ENCODE measurements at places on chromosomes 12 and 14.

DNA sequence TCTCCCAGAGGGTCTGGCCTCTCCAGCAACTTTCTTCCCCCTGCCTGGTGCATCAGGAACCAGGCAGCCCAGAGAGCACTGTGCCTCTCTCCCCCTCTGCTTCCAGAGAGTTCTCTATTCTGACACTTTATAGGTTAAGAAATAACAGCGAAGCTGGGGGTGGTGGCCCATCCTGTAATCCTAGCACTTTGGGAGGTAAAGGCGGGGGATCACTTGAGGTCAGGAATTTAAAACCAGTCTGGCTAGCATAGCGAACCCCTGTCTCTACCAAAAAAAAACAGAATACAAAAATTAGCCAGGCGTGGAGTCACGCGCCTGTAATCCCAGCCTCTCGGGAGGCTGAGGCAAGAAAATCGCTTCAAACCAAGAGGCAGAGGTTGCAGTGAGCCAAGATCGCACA lies 58.3 kb downstream of the ESRRB start:
- no peak for DNase-seq

DNA sequence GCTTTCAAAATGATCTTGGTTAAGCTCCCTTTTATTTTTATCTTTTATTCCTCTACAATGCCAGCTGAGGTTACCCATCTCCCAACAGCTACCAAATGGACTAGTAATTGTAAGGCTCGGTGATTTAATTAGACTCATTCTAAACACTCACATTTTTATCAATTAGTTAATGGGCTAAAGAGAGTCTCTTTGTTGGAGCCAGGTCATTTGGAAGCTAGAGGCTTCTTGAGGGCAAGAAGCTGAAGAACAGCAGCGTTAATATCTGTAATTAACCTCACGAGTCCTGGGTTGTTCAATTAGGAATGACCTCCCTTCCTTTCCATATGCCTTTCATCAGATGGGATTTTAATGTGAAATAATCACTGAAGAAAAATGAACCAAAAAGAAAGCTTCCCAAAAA lies 56.9 kb downstream of the OTX2 start:
- no peak for DNase-seq

DNA sequence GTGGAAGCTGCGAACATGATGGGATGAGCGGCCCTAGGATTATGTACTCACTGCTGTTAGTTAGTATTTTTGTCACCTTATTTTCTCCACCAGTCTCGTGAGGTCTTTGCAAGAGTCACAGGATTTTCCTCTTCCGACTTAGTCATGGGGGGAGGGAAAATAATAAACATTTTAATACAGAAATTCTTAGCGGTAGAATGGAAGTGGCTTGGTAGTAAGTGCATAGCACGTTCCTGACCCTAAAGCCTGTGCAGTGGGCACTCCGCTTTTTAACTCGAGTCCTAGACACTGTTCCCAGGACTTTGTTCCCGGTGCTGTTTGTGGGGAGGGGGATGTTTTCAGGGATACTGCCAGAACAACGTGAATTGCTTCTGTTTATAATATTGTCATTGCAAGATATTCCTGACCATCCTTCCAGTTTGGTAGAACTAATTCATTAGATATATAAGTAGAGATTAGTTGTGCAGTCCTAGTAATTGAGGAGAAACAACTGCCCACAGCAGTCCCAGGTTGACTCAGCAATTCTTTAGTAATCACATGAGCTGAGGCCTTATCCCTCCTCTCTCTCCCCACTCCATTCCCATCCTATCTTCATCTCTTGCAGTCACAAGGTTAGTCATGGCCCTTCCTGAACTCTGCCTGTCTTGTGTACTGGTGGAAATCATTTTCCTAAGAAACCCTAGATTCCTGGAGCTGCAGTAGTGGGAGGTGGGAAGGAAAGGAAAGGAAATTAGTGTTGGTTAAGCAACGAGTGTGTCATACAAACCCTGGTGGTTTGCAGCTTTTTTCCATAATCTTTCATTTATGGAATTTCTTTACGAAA lies 799 bp downstream of the SLC38A6 start:
- no peak for DNase-seq

DNA sequence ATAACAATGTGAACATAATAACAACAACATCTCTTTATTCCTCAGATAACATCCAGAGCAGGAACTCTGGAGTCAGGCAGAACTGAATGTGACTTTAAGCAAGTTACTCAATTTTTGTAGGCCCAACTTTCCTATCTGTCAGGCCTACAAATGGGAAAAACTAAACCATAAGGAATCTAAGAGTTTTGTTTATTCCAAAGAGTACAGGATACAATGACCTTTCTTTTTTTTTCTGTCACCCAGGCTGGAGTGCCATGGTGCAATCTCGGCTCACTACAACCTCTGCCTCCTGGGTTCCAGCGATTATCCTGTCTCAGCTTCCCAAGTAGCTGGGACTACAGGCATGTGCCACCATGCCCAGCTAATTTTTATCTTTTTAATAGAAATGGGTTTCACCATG lies 9.4 kb downstream of the LPCAT3 start:
- no peak for DNase-seq

GRCh38 chr14:85195872-85196477 lies 334.0 kb upstream of the FLRT2 start:
- DNase-seq, result no peak

DNA sequence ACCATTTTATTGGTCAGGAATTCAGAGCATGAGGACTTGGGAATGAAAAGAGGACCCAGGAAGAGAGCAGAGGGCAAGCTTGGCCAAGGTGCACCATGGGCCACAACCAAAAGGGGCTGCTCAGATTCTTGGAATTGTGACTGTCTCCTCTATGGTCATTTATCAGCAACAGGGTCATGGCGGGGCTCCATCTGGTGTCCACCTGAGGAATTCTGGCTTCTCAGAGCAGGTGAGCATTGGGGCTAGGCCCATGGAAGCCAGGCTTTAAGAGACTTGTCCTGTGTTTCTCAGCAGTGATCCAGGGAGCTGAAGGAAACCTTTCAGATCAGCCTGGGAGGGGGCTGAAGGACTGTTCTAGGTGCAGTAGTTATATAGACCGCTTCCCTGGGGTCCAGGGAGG lies 2.6 kb upstream of the RIN3 start:
- no peak for DNase-seq

DNA sequence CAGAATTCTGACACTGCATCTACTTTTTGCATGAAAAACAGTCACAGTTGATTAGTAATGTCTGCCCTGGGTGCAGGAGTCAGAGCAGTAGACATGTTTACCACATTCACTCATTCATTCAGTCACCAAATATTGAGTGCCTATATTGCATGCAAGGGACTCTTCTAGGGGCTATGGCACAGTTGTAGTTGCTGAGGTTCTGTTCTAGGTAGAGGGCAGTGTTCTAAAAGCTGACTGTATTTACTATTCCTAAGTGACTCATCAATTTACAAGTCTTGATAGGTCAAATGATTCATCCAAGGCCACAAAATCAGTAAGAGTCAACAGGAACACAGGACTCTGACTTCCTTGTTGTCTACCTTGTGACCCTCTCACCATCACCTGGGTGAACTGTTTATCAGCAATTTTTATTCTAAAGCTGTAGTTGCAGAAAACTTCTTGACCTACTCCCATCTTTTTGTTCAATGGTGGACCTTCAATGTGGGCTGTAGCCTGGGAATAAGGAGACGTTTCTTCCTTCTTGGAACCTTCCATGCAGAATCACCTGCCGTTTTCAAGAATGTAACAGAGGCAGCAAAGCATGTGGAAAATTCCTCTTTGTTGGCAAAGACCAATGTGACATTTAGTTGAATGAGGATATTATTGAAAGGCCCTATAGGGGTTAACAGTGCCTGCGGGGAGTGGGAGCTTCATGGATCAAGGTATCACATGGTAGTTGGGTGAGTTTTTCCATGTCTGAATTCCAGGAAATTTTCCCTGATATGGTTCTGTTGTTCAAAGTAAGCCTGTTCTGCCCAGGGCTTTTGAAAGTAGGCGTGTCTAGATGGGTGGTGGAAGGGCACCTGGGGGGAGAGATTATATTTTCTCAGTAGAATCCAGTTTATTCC lies 223.2 kb downstream of the KTN1 start:
- DNase-seq, result no peak

DNA sequence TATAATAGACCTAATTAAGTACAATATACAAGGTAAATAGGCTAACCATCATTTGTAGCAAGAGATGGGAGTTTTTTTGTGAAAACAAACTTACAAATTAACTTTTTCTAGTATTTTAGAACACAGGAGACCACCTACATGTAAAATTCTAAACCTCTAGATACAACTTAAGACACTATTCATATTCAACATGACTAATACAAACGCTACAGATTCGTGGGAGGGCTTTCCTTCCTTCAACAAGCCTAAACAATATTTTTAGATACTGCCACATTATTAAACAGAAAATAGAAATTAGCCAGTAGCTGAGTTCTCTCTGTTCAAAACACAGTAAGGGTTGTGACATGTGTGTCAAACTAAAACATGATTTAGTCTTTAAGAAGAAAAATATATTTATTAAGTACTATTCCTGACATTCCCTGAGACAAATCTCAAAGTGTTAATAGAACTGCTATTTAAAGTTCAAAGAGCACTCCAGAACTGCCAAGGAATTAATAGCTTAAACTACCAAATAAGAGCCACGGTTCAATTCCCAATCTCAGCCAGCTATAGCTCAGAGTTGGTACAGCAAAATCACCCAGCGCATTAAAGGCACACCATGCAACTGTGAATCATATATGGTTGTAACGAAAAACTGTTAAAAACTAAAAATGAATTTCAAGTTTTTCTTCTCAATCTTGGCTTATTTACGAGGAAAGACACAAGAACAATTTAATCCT lies 10.7 kb downstream of the MED13L start:
- DNase-seq, result no peak

DNA sequence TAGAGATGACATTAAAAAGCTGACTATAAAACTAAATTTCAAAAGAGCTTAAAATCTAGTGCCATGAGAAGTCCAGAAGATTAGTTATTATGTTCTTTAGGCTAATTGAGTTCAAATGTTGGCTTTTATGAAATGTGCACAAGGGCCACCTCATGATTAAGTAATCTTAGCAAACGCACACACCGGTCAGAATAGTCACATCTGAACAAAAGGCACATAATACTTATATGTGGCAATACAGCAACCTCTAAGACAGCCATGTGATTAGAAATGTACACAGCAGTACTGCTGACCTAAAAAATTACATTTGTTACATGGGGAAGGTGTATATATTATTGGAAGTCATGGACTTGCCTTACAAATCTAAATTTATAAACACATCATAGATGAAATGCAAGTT lies 344.7 kb upstream of the GARIN6 start:
- DNase-seq, result no peak

DNA sequence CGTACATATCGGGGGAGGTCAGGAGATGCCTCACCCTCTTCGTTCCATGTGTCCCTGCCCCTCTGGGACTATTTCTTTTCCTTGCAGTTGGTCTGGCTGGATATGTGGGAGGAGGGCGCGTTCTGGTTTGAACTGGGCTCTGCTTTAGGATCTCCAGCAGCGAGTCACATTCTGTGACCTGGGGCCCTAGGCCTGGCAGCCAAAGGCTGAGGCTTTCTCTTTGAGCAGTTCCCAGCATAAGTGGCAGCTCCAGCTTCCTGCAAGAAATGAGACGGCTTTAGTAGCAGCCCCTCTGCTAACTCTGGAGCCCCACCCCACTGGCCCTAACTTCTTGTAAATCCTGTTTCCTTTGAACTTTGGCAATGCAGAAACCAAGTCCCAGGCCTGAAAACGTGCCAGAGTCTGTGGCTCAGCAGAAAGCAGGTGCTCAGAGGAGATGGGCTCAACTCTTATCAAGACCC lies 274.8 kb downstream of the DPF3 start:
- no peak for DNase-seq

DNA sequence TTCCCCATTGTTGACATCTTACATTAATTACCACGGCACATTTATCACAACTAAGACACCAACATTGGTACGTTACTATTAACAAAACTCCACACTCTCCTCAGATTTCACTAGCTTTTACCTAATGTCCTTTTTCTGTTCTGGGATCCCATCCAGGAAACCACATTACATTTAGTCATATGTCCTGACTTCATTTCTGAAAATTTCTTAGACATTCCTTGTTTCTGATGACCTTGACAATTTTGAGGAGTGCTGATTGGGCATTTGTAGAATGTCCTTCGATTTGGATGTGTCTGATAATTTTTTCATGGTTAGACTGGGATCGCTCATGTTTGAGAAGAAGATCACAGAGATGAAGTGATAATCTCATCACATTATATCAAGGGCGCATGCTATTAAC lies 34.6 kb upstream of the ACSM4 start:
- no peak for DNase-seq

- DNase-seq, result peak; percentile 10
These were observed 805 bp upstream of the CRACR2A start for GRCh38 chr12:3753544-3754284.

DNA sequence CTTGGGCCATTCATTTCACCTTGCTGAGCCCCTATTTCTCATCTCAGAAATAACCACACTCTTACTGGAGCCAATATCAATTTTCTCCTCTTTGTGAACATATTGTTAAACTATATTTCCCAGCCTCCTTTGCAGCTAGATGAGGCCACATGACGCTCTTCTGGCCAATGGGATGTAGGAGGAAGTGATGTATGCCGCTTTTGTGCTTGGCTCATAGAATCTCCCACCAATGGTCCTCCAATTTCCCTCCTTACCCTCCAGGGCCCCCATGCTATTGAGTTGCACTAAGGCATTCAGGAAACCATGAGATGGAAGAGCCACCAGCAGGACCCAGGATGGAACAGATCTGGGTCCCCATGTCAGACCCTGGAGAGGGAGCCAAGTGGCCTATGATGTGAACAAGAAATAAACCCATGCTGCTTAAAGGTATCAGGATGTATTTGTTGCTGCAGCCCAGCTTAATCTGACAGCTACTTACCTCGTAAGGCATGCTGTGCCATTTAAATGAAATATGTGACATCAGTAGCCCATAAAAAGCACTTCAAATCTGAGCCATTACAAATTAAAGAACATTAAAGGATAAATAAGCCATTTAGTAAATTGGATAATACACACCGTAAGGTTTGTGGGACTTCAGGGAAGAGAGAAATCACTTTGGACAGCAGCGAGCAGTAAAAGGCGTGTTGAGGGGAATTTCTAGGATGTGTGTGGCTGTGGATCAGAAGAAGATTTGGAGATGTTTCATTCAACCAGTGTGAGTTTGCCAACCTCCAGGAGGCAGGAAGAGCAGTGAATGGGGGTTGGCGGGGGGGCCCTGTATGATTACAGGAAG lies 24.4 kb upstream of the BDKRB2 start:
- no peak for DNase-seq

GRCh38 chr12:57543581-57543980 lies 3.4 kb downstream of the DCTN2 start:
- DNase-seq, result no peak

- no peak for DNase-seq
These were observed 244.0 kb downstream of the SNAPC1 start for GRCh38 chr14:62006116-62006731.

DNA sequence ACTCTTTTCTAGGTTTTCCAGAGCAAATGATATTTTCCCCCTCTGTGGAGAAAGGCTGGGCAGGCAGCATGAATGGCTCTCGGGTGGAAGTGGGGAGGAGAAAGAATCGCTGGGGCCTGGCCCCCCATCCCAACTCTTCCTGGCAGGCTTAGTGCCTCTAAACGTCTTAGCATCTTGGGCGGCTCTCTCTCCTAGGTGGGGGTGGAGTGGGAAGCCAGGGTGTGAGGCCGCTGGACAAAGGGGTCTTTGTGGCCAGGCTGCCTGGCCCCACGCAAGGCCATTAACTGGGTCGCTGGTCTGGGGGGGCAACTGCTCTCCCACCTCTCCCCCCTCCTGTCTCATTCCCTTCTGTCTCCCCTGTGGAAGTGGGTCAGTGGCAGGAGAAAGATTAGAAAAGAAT lies 4.7 kb downstream of the LRP1-AS start:
- DNase-seq, result no peak

GRCh38 chr12:71721783-71722505 lies 32.7 kb upstream of the RAB21 start:
- DNase-seq, result no peak

GRCh38 chr12:6768990-6769389 lies 2.8 kb downstream of the PTMS start:
- DNase-seq, result peak; percentile 52

All from DMS 273 treated with DMSO at 0.1 percent for 48 hours (cell line).